ENCODE measurements at places on chromosomes 4 and X.

DNA sequence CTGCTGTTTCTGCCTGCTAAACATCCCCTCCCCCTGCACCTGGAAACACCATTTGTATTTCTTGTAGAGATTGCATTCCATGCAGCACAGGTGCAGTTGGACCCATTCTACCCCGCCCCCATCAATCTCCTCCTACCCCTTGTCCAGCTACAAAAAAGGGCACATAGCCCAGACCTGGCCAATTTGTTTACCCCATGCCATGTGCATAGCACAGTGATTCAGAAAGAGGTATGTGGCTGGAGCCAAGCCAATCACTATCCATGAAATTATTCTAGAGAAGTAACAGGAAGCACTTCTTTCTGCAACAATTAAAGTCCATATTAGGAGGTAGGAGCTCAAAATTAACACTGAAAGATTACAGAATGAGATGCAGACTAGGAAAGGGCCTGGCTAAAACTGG, 20.2 kb upstream of the TMEM184C start:
- DNase-seq: no peak

- peak; percentile 10 for DNase-seq
These were observed 657 bp upstream of the ANKRD50 start for GRCh38 chr4:124713185-124713592.

DNA sequence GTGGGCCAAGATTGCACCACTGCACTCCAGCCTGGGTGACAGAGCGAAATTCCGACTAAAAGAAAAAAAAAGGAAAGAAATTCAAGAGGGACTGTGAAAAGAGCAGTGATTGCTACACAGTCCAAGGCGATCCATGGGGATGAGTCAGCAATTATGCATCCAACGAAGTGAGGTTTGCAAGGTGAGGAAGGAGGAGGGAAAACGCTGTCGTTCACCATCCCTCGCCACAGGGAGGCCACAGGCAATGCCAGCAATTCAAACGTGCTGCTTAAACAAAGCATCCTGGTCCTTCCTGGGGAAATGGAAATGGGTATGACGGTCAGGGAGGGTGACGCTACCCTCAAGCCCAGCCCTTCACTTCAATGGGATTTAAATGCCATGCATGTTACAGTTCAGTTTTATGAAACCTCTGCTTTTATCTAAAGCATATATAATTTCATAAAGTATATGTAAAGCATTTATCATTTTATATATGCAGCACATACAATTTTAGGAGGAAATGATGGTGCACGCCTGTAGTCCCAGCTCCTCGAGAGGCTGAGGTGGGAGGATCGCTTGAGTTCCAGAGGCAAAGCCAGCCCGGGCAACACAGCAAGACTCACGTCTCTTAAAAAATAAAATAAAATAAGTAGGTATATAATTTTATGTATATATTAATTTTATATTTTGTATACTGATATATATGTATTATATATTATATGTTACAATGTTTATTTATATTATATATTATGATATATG, 108.7 kb downstream of the DHRSX start:
- no peak for DNase-seq

- peak; percentile 74 for DNase-seq
These were observed 36.0 kb downstream of the GAB3 start for GRCh38 chrX:154714925-154715324.

DNA sequence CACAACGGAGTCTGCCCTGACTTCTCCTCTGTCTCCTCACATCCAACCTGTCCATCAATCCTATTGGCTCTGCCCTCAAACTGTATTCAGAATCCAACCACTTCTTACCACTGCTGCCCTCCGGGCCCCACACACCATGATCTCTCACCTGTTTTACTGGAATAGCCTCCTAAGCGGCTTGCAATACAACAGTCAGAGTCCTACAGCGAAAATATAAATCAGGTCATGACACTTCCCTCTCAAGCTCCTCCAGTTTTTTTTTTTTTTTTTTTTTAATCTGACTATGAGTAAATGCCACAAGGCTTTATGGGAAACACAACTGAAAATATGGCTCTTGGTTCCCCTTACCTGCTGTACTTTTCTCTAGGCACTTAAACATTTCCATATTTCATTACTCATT, 42.8 kb downstream of the SHISA3 start:
- DNase-seq: no peak

DNA sequence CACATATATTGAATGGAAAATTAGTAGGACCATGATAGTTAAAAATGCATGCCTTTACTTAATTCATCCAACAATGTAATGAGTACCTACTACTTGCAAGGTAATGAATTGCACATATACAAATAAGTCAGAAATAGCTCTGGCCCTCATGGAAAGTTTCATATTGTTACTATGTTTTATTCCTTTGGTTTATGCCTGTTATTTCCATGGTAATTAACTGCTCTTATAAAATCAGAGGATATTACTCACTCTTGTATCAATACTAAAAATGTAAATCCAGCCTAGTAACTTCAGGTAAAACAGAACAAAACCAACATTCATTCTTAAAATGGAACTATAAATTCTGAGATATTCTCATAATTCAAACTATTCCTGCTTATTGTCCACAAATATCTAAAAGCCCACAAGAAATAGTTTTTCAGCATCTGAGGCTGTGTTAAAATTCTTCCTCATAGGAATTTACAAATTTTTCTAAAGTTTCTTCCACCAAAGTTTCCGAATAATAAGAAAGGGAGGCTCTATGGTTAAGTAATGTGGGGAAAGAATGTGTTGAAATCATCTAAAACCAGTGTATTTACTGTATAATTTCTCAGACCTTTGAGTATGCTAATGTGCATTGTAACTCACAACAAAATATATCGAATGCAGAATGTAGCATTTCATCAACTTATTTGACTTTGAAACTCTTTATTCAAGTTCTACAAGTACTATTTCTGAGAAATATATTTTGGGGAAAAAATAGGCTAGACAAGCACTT, 444.2 kb downstream of the PDGFC start:
- no peak for DNase-seq

GRCh38 chrX:76253432-76253831, 80.6 kb downstream of the PBDC1 start:
- peak; percentile 56 for DNase-seq

- peak; percentile 68 for DNase-seq
These were observed 28.4 kb upstream of the TNIP3 start for GRCh38 chr4:121192480-121192879.

DNA sequence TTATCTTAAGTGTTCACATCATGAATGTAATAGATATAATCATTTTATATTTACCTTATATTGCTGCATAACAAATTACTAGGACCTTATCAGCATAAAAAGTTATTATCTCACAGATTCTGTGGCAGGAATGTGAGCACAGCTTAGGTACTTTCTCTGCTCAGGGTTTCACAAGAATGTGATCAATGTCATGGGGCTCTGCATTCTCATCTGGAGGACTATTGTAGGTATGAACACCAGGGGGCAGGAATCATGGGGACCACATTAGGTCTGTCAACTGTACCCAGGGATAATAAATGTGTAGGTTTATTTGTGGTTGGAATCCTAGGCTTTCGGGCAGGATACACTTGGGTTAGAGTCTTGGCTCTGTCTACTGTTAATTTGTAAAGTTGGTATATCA, 519.2 kb downstream of the ARAP2 start:
- DNase-seq: no peak

DNA sequence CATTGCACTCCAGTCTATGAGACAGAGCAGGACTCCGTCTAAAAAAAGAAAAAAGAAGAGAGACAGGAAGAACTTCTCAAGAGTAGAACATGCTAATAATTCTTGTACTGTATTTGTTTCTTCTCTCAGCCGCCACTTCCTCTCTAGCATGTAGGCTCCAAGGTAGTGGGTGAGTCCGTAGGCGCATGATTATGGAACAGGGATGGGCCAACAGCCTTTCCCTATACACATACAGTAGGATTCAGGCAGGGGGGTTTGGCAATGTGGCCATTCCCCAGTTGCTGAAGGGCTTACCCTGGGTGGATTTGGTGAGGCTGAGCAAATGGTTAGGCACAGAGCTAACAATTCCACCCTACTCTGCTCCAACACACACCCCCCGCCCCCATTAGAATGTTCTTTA, 35.0 kb upstream of the APLN start:
- DNase-seq: no peak

GRCh38 chrX:54048412-54048811, 4.1 kb upstream of the PHF8 start:
- no peak for DNase-seq

GRCh38 chrX:148672517-148672916, 172.1 kb downstream of the AFF2 start:
- no peak for DNase-seq

- DNase-seq: peak; percentile 28
These were observed 2.5 kb downstream of the P2RY8 start for GRCh38 chrX:1534301-1535168.

DNA sequence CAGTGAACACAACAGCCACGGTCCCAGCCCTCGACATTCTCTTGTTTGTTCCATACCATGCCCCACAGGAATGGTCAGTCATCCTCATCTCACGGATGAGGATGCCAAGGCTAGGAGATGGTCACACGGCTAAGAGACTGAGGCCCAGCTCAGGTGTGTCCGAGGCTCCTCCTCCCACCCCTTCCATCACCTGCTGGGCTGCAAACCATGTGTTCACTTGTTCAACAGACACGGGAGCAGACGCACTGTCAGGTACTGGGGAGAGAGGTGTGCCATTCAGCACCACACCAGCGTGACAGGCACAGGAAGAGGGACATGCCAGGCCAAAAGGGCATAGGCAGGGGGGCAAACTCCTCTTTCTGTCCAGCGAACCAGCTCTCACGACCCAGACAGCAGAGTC, 45.9 kb downstream of the ABLIM2 start:
- no peak for DNase-seq

- DNase-seq: no peak
These were observed 48.9 kb upstream of the FAM47B start for GRCh38 chrX:34893741-34894140.

DNA sequence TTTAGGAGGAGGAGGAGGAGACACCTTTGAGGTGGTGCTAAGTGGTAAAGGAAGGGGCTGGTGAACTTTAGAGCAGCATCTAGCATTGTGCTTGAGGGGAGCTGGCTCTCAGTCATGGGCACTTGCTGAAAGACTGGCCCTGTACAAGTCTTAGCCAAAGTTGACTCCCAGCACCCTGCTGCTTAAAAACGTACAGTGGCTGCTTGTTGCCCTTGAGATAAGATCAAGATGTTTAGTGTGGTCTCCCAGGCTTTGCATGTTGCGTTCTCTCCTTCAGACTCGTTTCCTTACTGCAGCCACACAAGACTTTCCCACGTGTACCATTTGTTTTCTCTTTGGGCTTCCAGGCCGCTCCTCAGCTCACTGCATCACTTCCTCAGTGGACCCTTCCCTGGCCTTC, 1.8 kb downstream of the MED28 start:
- DNase-seq: no peak

- no peak for DNase-seq
These were observed 128.2 kb downstream of the CBR4 start for GRCh38 chr4:168881781-168882420.

GRCh38 chr4:71004281-71004851, 10.9 kb downstream of the DCK start:
- DNase-seq: peak; percentile 60

DNA sequence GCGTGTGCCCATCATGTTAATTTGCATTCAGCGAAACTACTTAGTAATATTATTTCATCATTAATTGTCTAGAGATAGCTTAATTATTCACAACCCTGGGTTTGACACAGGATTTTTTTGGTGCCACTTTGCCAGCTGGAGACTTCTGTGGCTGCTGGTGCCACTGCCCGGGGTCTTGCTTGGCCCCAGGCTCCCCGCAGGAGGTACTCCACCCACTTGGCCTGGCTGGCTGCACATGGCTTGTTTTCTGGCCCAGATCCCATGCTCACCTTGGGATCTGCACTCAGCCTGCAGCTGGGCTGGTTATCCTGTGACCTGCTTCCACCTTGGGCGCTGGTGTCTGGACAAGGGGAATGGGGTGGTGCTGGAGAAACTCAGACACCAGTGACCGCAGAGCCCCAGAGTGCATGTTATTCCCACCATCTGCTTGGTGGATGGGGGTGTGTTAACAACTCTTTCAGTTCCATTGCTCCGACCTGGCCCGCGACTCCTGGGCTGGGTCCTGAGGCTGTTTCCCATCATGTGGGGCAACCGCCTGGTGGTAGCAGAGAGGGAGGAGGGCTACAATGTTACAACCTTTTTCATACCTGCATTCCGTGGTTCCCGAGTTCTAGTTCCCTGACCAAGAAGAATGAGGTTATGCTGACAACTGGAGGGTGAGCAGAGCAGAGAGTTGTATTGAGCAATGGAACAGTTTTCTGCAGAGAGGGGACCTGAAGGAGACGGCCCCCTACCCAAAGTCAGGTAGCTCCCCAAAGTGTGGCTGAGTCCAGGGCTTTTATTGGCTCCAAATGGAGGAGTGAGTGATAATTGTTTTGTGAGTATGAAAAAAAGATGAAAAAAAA, 1950.0 kb upstream of the IGFBP7 start:
- no peak for DNase-seq

GRCh38 chr4:829291-829690, 3.4 kb upstream of the CPLX1 start:
- DNase-seq: no peak

- no peak for DNase-seq
These were observed 120.3 kb upstream of the ATXN3L start for GRCh38 chrX:13440176-13440575.

DNA sequence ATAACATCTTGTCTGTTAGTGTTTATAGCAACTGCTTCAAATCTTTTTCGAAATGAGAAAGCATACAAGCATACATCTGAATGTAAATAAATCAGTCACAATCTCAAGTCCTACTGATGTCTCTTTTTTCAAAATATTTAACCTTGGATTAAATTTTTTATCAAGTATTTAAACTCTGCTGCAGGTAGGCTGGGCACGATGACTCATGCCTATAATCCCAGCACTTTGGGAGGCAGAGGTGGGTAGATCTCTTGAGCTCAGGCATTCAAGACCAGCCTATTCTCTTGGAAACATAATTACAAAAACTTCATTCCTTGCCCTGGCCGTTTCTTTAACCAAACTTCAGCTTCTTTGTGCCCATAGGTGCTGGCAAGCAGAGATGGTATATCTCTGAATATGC, 540.3 kb upstream of the GALNT7 start:
- DNase-seq: no peak

- peak; percentile 73 for DNase-seq
These were observed 56.0 kb downstream of the TMEM131L start for GRCh38 chr4:153521999-153522801.

- no peak for DNase-seq
These were observed 79.9 kb downstream of the TRPC5OS start for GRCh38 chrX:111955901-111956300.
